ENCODE measurements at places on chromosomes 7 and 10.

GRCh38 chr10:84172467-84173356 is 889 bp upstream of the GPR15LG start:
- no peak for DNase-seq

DNA sequence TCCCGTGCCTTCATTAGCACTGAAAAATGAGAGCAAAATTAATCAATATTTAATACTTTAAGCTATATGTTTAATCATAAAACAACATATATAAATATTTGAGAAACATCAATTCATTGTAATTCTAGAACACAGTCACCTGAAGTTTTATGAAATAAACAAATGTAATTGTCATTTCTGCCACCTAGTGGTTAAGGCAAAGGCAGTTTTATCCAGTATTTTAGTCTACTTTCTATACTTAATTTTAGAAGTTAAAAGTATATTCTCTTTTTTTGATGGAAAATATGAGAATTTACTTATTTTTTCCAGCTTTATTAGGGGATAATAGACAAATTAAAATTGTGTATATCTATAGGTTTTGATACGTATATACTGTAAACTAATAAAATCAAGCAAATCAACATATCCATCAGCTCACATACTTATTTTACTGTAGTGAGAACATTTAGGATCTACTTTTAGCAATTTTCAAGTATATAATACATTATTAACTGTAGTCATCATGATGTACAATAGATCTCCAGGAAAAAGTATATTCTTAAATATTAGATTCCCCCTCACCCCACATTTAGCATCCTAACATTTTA is 16.9 kb downstream of the PCGF6 start:
- peak; percentile 24 for DNase-seq

DNA sequence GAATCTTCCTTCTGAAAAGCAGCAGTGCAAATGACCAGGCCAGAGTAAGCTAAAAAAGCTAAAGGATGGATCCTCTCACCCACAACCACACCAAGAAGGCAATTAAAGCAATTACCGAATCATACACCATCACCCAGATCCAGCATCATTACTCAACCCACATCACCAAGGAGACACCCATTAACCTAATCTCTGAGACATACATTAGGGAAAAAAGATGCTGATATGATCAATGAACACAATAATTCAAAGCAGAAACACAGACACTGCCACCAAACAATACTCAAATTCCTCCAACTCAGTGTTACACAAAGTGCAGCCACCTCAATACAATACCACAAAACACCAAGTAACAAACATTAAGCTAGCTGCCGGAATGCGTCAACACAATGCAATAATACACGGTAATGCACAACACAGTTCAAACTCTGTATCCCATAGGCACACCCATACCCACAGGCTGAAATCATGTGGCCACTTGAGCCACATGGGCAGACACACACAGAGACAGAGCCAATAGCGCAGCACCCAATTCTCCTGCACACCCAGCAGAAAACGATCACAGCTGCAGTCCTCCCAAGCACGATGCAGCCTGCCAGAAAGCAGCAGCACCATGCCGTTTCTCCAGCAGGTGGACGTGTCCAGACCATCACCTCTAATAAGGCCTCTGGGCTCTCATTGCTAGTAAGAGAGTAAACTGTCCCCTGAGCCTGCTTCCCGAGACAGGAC is 21.5 kb downstream of the PAX2 start:
- no peak for DNase-seq

- DNase-seq = peak; percentile 92
Observed at GRCh38 chr10:30813872-30814481, 184.4 kb upstream of the LYZL2 start.

GRCh38 chr7:151342811-151343210 is 1.2 kb downstream of the NUB1 start:
- DNase-seq = no peak

GRCh38 chr7:45216181-45216580 is 58.6 kb downstream of the RAMP3 start:
- no peak for DNase-seq

GRCh38 chr7:21028186-21028585 is 241.5 kb upstream of the SP8 start:
- DNase-seq = peak; percentile 1

DNA sequence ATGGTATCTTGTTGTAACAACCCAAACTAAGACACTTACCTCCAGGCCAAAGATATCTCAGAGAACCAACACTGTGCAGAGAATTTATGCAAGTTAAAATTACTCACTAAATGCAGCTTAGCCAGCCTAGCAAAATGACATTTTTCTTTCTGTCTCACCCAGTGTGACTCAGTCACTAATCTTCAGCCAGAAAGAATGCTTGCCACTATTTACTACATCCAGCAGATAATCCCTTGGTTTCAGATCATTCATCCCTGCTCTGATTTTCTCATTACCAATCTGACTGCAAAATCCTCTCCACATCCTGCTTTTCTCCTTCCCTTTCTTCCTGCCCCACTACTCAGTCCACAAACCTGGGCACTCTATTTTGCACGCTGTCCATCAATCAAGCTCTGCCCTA is 93.5 kb upstream of the NEBL start:
- DNase-seq = peak; percentile 60

DNA sequence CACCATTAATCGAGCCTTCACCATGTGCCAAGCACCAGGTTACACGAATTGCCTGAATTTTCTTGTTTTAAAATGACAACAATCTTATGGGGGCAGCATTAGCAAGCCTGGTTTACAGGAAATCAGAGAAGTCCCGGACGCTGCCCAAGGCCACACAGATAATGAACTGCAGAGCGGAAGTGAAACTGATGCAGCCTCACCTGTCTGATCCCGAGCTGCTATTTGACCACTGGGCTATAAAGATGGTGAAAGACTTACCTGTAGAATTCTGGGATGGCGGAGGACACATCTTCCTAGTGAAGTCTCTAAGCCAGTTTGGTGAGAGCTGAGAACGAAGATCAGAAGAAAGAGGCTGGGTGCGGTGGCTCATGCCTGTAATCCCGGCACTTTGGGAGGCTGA is 21.7 kb upstream of the GALNTL5 start:
- DNase-seq = no peak

DNA sequence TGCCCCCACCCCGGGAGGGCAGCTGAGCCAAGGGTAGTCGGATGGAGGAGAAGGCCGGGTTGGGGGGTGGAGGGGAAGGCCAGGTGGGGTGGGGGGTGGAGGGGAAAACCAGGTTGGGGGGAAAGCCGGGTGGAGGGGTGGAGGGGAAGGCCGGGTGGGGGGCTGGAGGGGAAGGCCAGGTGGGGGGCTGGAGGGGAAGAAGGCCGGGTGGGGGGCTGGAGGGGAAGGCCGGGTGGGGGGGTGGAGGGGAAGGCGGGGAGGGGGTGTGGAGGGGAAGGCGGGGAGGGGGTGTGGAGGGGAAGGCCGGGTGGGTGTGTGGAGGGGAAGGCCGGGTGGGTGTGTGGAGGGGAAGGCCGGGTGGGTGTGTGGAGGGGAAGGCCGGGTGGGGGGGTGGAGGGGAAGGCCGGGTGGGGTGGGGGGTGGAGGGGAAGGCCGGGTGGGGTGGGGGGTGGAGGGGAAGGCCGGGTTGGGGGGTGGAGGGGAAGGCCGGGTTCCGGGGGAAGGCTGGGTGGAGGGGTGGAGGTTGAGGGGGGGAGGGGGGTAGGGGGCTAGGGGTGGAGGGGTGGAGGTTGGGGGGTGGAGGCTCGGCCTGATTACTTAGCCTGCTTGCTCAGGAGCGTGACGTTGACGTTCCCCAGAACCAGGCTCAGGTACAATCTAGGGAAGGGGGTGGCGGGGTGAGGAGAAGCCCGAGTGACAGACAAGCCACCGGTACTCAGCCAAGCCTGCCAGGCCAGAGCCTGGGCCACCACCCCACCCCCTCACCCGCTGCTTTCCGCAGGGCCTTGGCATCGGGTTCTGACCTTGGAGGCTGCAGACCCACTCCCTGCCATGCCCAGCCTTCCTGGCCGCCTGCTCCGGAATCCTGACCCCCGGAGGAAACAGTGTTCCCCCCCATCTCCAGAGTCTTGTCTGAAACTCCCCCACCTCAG is 5.6 kb downstream of the TMEM120A start:
- DNase-seq = no peak

DNA sequence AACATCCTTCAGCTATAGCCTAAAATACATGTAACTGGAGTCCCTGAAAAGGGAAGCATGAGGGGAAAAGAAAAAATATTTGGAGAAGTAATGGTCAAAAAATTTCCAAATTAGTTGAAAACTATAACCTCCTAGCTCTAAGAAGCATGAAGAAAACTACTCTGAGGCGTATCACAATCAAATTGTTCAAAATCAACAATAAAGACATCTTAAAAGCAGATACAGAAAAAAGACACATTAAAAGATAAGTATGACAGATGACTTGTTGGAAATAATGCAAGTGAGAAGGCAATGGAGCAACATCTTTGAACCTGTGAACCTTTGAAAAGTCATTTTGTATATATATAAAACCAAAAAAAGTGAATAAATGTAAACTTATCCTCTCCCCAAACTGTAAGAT is 93.1 kb downstream of the RNF32 start:
- no peak for DNase-seq

DNA sequence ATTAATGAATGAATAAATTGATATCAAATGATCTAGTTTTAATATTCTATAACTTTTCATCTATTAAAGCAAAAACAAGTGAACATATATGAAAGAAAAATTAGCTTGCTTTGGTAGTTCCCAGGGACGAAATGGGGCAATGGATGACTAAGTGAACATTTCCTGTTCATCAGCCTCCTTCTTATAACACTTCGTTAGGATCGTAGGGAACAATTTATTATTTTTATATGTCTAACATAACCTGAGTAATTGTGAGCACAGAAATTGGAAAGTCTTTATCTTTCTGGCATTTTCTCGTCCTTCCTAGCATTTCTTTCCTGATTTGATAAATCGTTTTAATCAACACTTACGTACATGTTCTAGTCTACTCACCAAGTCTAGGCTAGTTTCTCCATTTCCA is 59.1 kb upstream of the PPP1R3C start:
- DNase-seq = no peak

DNA sequence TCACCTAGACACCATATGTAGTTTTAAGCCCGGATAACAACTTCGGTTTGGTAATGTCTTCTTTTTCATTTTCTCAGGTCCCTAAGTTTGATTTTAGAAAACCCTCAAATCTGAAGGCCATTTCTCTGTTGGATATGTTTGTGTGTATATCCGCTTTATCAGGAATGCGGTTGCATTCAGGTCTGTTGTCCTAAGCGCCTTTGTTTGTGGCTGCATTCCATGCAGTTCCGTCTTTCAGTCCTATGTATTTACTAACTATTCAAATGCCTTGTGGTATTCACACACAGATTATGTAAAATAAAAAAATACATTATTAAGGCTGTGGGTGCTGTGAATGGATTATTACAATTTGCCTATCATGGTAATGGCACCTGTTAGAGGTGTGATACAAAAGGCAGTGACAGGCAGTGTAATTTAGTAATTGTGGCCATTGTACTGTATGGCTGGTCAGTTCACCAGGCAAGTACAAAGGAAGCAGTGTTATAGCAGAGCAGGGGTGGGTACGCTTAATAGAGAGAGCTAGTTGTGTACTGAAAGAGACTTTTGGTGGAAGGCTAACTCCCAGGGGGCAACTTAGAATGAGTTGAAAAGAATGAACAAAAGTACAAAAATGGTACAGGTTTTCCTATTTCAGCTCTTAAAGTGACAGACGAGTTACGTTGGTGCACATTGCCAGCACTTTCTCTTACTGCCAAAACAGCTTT is 136.4 kb downstream of the VTI1A start:
- no peak for DNase-seq

DNA sequence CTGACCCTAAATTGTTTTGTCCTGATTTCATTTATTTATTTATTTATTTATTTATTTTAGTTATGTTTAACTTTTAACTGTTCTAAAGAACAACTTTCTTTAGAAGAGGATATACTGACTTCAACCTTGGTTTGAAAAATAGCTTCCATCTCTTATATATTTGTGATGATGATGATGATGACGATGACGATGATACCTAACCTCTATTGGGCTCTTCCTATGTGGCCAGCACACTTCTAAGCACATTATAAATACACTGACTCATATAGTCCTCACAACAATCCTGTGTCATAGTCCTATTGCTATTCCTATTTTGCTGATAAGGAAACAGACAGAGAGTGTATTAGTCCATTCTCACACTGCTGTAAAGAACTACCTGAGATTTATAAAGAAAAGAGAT is 162.9 kb upstream of the KIAA1217 start:
- no peak for DNase-seq

DNA sequence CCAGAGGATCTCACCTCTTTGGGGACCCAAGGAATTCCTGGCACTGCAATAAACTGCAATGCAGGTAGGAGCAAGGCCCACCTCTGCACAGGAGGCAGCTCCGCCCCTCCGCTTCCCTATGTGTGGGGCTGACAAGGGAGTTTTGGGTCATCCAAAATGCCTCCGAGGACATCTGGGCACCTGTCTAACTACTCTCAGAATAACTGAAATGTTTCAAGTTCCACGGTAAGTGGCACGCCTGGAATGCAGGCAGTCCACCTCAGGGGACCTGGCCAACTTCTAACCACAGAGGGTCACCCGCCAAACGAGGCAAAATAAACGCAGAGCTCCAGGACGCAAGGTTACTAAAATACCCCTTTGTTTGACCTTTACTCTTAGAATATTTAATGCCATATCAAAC is 102.5 kb downstream of the FGFR2 start:
- DNase-seq = no peak

DNA sequence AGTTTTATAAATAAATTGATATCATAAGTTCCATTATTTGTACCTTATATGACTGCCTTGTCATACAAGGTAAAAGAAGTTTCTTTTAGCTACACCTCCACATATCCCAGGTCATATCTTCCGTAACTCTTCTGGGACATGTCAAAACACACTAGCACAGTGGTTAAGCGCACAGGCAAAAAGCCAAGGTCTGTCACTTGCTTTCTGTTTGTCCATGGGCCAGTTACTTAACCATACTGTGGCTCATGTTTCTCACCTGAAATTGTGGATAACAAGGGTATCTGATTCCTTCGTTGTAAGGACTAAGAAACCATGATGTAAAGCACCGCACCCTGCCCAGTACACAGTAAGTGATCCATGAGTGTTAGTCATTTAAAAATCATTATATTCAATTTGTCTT is 56.2 kb downstream of the SEMA3D start:
- DNase-seq = no peak

GRCh38 chr10:45607276-45607675 is 65.3 kb downstream of the ZFAND4 start:
- no peak for DNase-seq

GRCh38 chr7:24214670-24215069 is 69.3 kb upstream of the NPY start:
- no peak for DNase-seq

GRCh38 chr7:101586906-101587677 is 42.0 kb downstream of the MYL10 start:
- no peak for DNase-seq

DNA sequence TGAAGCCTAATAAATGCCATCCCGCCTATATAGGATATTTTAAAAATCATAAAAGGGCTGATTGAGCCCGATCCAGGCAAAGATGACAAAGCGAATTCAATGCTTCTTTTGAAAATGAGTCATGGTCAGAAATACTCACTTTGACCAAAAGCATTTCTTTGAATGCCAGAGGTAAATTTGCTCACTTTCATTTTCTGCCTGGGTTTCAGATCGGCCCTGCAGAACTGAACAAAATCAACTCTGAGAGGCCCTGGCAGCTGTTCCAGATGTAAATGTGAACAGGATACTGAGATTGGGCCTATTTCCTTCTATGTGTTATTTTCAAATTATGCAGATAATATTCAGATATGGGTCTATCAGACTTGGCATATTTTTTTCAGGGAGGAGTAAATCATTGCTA is 114.8 kb upstream of the ARID5B start:
- peak; percentile 88 for DNase-seq

GRCh38 chr10:82377608-82378007 is 502.6 kb downstream of the NRG3 start:
- DNase-seq = no peak
